ENCODE measurements at places on chromosomes 2 and 18. TPM values are rescaled to one million over a fixed set of nuclear protein-coding genes. Genes with fewer than 3 reads are reported as not detected.

Gene FSHR
- not detected for total RNA-seq

Gene NDC80
- total RNA-seq, result 83.1 TPM

Gene RIT2
- total RNA-seq, result not detected

Gene C2orf80
- not detected for total RNA-seq

Gene CNRIP1
- total RNA-seq, result not detected

Gene KIF1A
- total RNA-seq, result 3.8 TPM

Gene AGXT
- not detected for total RNA-seq

Gene UGT1A10
- total RNA-seq, result not detected

Gene PSMA8
- 1.3 TPM for total RNA-seq

Gene DNMT3A
- 52.5 TPM for total RNA-seq

Data from activated CD4-positive, alpha-beta memory T cell treated with anti-CD3 and anti-CD28 coated beads for 36 hours (primary cell).